Kasumi-1 (cell line): ENCODE measurements at places on chromosomes 7 and 10.

GRCh38 chr7:98877692-98878364 is 504 bp upstream of the TRRAP start:
- DNase-seq: no peak

- DNase-seq: no peak
Observed at GRCh38 chr10:43166880-43167497, 28.7 kb downstream of the CSGALNACT2 start.

GRCh38 chr7:71784180-71784579 is 628.0 kb downstream of the CALN1 start:
- no peak for DNase-seq

DNA sequence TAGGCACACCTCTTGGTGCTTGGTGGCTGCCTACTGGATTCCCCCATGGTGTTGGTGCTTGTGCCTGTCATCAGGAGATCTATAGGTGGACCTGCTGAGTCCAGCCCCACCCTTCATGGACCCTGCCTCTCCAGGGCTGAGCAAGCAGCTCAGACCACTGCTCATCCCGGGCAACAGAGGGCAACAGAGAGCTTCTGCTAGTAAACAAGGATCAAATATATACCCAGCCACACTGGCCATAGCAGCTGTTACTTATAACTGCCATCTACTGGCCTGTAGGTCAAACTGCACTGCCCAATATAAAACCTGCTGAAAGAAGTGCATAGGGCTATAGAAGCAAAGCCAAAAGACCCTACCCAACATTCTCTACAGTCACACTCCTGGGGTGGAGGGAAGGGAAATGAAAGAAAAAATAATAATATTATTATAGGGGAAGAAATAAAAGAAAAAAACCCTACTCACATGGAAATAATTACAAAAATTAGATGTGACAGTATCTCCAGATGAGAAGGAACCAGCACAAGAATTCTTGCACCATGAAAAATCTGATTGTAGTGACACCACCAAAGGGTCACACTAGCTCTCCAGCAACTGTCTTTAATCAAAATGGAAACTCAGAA is 54.9 kb upstream of the ZNF800 start:
- DNase-seq: peak; percentile 55

GRCh38 chr7:7808156-7808555 is 89.7 kb upstream of the RPA3 start:
- no peak for DNase-seq

DNA sequence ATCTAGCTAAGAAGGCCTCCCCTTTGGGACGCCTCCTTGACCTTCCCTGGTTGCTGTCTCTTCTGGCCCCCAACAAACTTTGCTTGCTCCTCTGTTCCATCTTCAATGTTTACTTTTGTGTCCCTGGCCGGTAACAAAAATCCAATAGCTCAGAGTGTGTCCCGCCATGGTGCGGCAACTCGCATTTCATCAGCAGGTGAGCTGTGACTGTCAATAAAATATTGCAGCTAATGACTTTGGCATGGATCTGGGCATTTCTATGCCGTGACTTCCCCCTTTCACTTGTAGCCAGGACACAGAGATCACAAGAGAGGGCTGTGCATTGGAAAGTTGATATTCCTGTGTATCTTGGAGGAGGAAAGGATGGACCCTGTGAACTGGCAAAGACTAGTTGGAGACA is 317.6 kb downstream of the RPS24 start:
- DNase-seq: no peak

- DNase-seq: peak; percentile 40
Observed at GRCh38 chr10:73905256-73906020, 5.5 kb upstream of the PLAU start.

DNA sequence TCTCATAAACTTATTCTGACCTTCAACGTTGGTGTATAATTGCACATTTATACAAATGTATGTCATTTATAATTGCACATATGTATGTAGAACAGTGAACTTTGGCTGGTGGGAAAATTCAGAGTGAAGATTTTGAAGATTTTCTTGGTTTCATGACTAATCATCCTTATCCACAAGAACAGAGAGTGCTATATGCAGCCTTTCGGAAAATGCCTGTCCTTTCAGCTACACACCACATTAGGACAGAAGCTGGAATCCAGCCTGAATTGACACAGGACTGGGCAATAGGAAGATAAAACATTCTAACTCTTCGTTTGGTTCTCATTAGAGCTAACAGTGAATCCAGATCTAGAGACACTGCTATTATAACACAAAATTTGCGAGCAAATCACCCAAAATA is 166.2 kb downstream of the PDE1C start:
- DNase-seq: no peak

DNA sequence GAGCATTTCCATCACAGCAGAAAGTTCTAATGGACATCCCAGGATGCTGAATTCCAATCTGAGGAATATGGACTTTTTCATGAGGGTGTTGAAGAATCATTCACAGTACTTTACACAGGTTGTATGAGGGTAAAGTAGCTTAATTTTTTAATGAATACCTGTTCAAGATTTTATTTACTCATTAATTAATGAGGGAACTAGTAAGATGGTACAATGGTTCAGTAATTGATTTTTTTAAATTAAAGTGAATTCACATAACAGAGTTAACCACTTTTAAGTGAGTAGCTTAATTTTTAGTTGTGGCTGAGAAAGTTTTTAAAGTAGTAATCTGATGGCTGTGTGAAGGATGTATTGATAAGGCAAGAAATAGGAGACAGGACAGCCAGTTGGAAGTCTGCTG is 266.5 kb downstream of the GFRA1 start:
- no peak for DNase-seq

GRCh38 chr7:146655928-146656797 is 539.6 kb downstream of the CNTNAP2 start:
- no peak for DNase-seq

DNA sequence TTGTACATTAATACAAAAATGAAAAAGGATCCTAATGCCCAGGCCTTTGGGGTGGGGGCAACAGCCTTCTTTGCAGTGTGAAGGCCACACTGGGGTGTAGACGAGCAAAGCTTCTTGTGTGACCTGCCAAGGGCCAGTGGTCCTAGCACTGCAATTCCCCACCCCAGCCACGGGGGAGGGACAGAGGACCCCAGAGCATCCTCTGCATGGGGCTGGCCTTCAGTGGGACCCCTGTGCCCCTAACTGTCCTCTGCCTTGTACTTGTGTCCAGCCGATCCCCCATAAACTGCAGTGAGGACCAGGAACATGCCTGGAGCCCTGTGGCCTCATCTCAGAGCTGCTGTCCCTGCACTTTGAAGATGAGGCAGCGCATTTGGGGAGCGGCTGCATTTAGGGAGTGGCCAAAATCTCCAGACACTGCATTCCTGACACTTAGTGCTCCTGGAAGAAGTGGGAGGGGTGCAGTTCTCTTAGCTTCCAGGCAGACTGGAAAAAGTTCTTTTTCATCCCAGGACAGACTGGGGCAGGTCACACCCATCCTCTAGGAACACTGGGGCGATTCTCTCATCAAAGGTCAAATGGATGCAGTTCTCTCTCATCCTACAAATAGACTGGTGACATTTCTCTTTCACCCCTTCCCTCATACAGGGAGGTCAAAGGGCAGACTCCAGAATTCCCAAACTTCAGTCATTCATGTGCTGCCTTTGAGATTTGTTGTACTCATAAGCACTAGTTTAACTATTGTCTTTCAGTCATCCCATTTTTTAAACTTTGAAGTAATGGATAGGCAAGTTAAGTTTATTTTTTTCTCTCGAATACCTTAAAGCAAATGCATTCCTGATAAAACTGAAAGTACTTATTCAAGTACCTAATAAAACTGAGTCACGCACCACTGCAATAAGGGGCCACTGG is 922 bp upstream of the MYO1G start:
- no peak for DNase-seq

DNA sequence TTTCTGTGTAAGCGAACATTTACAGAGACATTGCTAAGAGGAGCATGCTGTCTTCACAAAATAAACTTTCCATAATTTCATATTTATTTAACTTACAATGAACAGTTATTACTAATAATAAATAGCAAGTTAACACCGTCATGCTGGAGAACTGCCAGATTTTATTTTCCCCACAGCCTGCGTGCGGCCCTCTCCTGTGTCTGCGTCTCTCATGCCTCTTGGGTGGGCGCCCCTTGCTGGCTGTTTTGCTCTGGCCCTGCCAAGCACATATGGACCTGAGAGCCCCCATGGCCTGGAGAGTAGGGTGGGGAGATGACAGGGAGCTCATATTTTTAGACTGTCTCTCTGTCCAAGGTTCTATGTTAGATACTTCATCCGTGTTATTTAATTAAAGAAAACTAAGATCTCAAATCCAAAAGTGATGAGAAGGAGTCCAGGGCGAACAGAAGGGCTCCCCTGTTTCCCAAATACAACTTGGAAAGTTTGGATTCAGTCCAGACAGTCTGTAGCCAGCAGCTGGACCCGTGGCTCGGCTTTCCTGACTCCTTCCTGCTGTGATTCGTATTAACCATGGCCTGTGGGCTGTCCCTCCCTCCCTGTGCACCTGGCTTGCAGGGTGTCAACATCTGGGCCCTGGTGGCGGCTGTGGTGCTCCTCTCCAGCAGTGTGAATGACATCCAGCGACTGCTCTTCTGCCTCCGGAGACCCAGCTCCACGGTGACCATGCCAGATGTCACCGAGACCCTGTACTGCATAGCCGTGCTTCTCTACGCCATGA is 20.5 kb downstream of the FBH1 start:
- no peak for DNase-seq

- DNase-seq: no peak
Observed at GRCh38 chr10:14062528-14063260, 268.0 kb downstream of the FRMD4A start.

DNA sequence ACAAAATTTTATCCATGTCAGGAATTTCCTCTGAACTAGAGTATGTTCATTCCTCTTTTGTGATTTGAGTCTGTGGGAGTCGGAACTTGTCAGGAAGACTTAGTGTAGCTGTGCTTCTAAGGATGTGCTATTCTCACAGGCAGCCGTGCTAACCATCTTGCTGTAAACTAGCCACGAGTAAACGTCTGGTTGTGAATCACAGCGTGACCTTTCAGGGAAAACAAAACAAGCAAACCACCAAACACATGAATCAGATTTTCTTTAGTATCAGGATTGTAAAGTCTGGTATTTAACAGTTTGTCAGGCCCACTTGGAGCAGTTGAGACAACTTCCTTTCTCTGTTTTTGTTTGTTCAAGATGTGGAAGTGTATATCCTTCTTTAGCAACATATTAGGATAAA is 32.0 kb downstream of the AUTS2 start:
- no peak for DNase-seq

GRCh38 chr7:101522021-101522420 is 107.1 kb downstream of the MYL10 start:
- DNase-seq: no peak

GRCh38 chr7:139471740-139472353 is 11.6 kb downstream of the KLRG2 start:
- DNase-seq: no peak

GRCh38 chr7:82141427-82141826 is 302.1 kb downstream of the CACNA2D1 start:
- DNase-seq: no peak

DNA sequence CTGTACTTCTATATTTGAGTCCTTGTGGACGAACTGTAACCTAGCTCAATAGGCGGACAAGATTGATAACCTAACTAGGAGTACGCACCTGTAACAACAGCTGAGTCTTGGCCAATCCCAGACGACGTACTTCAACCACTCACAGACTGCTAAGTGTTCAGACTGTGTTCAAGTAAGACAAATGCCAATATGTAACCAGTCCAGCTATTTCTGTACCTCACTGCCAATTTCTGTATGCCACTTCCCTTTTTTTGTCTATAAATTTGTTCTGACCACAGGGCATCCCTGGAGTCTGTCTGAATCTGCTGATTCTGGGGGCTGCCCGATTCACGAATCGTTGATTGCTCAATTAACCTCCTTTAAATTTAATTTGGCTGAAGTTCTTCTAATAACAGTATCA is 32.2 kb downstream of the HACD1 start:
- DNase-seq: peak; percentile 65

DNA sequence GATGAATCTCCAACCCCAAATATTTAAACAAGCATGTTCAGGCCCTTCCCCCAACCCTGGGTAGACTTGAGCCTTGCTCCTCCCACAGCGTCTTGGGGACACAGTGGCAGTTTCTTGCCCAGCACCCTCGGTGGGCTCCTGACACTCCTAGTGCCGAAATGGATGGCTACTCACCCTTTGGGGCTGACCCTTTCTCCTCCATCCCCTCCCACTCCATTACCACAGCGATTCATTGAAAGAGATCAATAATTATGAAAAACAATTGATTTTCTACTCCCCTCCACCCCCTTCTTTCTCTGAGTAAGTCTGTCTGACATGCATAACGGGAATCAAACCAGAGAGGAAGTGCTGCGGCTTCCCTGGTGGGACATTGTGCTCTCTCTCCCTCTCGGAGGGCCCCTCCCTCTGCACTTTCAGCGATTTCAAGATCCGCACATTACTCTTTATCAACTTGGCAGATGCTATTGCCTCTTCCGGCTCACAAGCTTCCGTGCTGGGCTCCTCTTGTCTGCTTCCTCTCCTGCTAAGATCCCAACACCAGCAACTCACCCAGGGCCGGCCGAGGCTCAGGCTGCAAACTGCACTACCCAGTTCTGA is 79.0 kb upstream of the PLXNA4 start:
- peak; percentile 99 for DNase-seq

DNA sequence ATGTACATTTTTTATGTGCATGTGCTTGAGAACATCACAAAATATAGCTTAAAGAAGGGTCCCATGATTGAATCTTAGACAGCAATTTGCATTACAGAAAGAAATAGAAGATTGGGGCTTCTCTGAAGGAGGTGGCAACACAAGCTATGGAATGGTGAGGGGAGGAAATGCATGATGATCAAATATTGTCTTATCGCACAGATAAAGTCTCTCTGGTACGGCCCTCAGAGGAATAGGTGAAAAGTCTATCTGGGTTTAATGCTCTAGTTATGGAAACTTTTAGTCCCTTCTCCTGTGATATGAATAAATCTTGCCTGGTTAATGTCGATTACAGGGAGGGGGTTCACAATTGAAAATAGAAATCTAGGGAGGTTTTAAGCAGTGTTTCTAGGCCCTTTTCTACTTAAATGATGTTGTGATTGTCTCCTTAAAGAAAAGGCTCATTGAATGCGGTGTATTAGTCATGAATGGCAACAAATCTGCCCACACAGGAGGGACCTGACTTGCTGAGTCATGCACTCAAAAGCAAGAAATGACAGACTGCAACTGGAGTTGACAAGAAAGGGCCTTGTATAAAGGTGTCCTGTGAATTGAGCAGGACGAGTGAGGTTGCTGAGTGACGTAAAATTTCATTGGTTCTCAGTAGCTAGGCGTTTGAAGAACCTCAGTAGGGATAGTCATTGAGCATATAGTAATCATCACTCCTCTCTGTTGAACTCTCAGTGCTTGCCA is 133.4 kb upstream of the CSTF2T start:
- no peak for DNase-seq

DNA sequence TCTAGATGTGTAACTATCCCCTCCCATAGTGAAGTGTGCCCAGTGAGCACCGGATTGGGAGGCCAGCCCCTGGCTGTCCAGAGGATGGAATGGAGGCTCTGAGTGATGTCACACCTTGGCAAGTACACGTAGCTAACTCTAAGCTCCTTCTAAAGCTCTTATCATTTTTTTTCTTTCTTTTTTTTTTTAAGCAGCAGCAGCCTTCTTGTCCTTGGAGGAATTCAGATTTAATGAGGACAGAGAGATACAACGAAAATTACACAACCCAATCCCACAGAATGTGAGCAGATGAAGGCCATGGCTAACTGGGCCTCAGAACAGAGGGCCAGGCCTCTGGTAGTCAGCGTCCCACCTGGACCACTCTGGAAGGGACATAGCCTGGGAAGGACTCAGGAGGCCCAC is 11.3 kb downstream of the TNS3 start:
- DNase-seq: no peak
